ENCODE measurements at places on chromosomes 1 and 21.
A peak's percentile ranks its signal among the peaks of the same experiment; 100 is the strongest.

DNA sequence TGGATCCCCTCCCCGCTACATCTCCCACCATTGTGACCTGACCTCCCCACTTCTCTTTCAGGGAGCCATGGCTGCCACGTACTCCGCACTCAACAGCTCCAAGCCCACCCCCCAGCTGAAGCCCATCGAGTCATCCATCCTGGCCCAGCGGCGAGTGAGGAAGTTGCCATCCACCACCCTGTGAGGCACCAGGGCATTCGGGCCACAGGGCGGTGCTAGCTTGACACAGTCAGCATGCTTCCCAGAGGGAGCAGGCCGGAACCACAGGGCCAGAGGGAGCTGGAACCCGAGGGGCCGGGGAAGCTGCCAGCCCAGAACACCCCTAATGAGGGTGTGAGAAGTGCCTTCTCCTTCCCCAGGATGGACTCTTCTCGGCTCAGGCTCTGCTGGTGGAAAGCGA, 44.5 kb downstream of the RPS6KA1 start:
- DNase-seq, result no peak

DNA sequence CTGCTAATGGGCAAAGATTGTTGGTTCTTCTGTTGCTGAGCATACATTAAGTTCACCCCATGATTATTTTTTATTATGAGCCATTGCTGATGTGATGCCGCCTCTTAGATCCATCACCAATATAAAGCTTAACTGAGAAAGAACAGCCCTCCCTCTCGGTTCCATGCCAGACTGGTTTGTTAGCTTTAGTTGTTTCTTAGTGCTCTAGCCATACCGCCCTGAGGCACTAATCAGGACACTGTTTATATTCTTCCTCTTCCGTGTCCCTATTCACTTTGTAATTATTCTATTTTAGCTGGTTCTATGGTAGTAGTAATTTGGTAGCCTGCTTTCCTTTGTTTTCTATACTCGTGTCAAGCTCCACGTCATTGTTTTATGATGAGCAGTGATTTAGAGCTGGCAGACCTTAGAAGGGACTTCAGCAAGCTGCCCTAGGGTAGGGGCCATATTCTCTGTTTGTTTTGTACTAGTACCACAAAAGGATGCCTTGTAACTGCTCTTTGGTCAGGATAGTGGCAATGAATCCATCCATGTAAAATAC, 27.3 kb upstream of the PDPN start:
- DNase-seq, result no peak

- no peak for DNase-seq
Observed at GRCh38 chr1:186925881-186926669, 97.3 kb downstream of the PLA2G4A start.

DNA sequence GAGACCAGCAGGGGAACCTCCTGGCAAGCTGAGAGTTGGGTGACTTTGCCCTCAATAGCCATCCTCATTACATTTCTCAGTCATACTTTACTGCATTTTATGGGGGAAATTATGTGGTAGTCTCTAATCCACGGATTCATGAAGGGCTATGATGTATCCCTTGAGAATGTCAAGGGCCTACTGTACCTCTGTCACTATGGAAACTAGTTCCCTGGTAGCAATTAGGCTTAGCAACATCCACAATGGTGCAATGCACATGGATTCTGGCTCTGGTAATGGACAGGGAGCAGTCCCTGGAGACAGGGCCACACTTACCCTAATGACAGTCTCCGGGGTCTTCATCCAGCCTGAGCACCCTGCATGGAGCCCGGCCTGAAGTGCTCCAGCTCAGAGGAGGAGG, 26.5 kb downstream of the LRRN2 start:
- no peak for DNase-seq

GRCh38 chr1:70963374-70963773, 84.2 kb downstream of the PTGER3 start:
- DNase-seq, result no peak

GRCh38 chr1:232163533-232163932, 466.4 kb downstream of the SIPA1L2 start:
- DNase-seq, result no peak

GRCh38 chr1:145849356-145850160, 4.1 kb downstream of the NUDT17 start:
- DNase-seq, result peak; percentile 85

Measured in ELR (cell line).